HCT116 (cell line): ENCODE measurements at places on chromosomes 12 and 14. TPM values are rescaled to one million over a fixed set of nuclear protein-coding genes. Genes with fewer than 3 reads are reported as not detected.

Gene GDF3
- not detected for total RNA-seq

Gene EXOC3L4
- not detected for total RNA-seq

DNA sequence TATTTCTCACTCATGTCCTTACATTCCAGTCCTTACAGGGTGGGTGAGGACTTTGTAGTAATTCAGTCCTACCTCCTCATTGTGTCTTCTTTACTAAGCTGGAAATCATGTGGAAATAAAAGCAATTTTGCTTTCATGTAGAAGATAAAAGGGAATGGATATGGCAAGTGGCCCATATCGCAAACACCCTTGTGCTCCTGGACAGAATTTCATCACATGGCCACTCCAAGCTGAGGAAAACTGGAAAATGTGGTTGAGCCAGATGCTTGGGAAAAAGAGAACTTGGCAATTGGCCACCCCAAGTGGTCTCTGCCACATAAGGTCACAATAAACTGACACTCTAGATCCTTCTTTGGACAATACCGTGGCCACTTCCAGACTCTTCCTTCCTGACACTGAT, 64.2 kb upstream of the IFNG-AS1 start:
- no peak overlapping the region for H3K27ac ChIP-seq
- no peaks in the 10 kb centered on the region for H3K36me3 ChIP-seq
- no peak overlapping the region for H3K4me3 ChIP-seq
- no peak for DNase-seq
- H3K4me1 ChIP-seq = no peaks in the 10 kb centered on the region

Gene CRADD
- 12.2 TPM for total RNA-seq

Gene BCL2L14
- 0.30 TPM for total RNA-seq

GRCh38 chr12:26789731-26790644, 43.0 kb downstream of the ITPR2 start:
- no peaks in the 10 kb centered on the region; the same call in 1 of the 2 replicates for H3K4me1 ChIP-seq
- no peaks in the 10 kb centered on the region for H3K36me3 ChIP-seq
- no peak overlapping the region for H3K4me3 ChIP-seq

DNA sequence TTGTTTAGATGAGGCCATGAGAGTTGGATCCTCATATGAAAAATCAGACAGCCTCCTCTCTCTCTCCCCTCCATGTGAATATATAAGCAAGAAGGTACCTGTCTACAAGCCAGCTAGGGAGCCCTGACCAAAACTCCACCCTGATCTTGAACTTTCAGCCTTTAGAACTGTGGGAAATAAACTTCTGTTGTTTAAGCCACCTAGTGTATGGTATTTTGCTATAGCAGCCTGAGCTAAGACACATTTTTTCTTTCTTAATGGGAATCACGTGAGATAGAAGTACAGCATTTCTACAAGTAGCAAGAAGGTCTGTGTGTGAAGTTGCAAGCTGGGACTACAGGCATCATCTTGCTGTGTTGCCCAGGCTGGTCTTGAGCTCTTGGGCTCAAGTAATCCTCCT, 16.3 kb upstream of the ABHD12B start:
- no peaks in the 10 kb centered on the region for H3K36me3 ChIP-seq
- H3K4me3 ChIP-seq = no peak overlapping the region
- H3K4me1 ChIP-seq = peaks cover 10% of the 10 kb centered on the region
- DNase-seq = no peak

- peak; percentile 40 for DNase-seq
Measured at GRCh38 chr12:44930972-44931600, 55.0 kb upstream of the NELL2 start.

DNA sequence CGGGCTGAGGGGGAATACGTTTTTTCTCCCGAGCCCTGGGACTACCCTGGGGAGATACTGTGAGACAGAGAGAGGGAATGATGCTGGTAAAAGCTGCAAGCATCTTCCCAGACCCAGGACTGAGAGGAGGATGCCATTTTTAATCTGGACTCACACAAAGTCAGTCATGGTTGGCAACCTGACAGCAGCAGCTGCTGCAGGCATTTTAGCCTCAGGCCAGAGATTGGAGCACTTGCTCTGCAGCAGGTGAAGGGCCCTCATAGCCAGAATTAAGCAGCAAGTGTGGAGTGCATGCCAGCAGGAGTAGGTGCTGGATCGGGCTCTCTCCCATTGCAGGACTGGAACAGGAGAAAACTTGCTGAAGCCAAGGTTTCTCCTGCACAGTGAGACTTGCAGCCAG, 361.1 kb upstream of the CLEC14A start:
- H3K4me3 ChIP-seq = no peak overlapping the region
- DNase-seq = no peak
- H3K4me1 ChIP-seq = no peaks in the 10 kb centered on the region
- no peaks in the 10 kb centered on the region for H3K36me3 ChIP-seq

GRCh38 chr14:100662879-100663760, 63.6 kb upstream of the DLK1 start:
- H3K4me1 ChIP-seq = peaks cover 65% of the 10 kb centered on the region
- H3K27ac ChIP-seq = peak overlapping the region; percentile 46
- H3K4me3 ChIP-seq = peak overlapping the region; percentile 51
- H3K27me3 ChIP-seq = no peaks in the 10 kb centered on the region

- DNase-seq = no peak
Measured at GRCh38 chr12:58206876-58207275, 265.5 kb downstream of the ATP23 start.

GRCh38 chr12:108543652-108544051, 17.3 kb downstream of the SART3 start:
- peaks cover 40% of the 10 kb centered on the region for H3K36me3 ChIP-seq
- no peak overlapping the region for H3K4me3 ChIP-seq
- peaks cover 6% of the 10 kb centered on the region for H3K4me1 ChIP-seq
- no peak for DNase-seq
- H3K27me3 ChIP-seq = no peaks in the 10 kb centered on the region
- no peak overlapping the region for H3K27ac ChIP-seq

Gene TXNDC16
- 2.7 TPM for total RNA-seq

Gene ITGB7
- total RNA-seq = 1.9 TPM

Gene SLC10A1
- total RNA-seq = not detected

Gene OR11H7
- total RNA-seq = not detected

GRCh38 chr12:94909663-94910062, 93.8 kb downstream of the NDUFA12 start:
- H3K4me1 ChIP-seq = no peaks in the 10 kb centered on the region
- H3K27ac ChIP-seq = no peak overlapping the region
- no peaks in the 10 kb centered on the region for H3K27me3 ChIP-seq
- H3K4me3 ChIP-seq = no peak overlapping the region

Gene REM2
- total RNA-seq = 0.47 TPM

GRCh38 chr14:24321212-24321975, 10.1 kb downstream of the LTB4R start:
- DNase-seq = no peak
- peaks cover 18% of the 10 kb centered on the region for H3K4me1 ChIP-seq
- no peak overlapping the region for H3K4me3 ChIP-seq
- no peaks in the 10 kb centered on the region for H3K36me3 ChIP-seq
- no peak overlapping the region for H3K27ac ChIP-seq

Gene PTGDR
- total RNA-seq = not detected

Gene EMC9
- 42.0 TPM for total RNA-seq

DNA sequence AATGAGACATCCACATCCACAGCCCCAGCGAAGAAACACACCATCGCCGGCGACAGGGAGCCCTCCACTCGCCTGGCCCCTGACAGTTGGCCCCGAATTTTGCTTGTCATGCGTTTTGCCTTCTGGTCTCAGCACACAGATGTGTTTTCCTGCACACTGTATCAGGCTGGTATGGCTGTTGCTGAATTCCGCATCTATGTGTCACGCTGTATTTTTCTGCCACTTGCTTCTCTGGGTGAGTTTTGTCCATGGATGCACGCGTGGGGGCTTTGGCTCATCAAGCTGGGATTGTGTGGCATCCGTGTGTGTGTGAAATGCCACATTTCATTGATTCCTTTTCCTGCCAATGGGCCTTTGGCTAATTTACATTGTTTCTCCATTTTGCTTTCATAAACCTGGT, 26.5 kb downstream of the ARL6IP4 start:
- DNase-seq = no peak
- H3K4me3 ChIP-seq = no peak overlapping the region
- no peaks in the 10 kb centered on the region for H3K4me1 ChIP-seq
- H3K36me3 ChIP-seq = 0 out of 2 replicates have a peak, but pooled peaks cover 3% of the 10 kb centered on the region

Gene KCNK10
- total RNA-seq = not detected

DNA sequence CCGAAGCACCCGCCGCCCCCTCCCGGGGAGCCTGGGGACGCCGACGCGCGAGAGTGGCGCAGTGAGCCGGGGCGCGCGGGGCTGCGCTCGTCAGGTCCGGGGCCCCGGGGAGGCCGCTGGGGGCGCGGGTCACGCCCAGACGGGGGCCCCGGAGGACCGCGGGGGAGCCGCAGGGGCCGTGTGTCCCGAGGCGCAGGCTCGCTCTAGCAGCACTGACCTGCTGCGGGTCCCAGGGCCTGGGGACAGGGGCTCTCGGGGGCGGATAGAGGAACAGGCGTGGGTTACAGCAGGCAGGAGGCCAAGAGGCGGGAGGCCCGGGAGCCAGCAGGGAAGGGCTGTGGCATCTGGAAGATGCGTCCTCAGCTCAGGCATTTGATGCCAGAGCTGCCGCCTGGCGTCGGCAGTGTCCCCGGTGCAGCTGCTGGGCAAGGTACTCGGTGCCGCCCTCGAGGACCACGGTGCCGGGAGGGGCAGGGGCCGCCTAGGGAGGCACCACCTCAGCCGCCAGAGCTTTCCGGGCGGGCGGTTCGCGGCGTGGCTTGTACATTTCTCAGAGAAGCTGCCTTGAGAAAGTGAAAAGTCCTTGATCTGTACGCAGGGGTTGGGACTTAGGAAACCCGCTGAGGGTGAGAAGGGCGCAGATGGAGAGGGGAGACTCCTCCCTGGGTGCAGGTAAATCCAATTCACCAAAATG, 1.2 kb downstream of the WNT5B start:
- DNase-seq = no peak
- 0 out of 2 replicates have a peak, but pooled peaks cover 6% of the 10 kb centered on the region for H3K27me3 ChIP-seq
- H3K4me3 ChIP-seq = peak overlapping the region; percentile 59
- H3K4me1 ChIP-seq = peaks cover 3% of the 10 kb centered on the region; the same call in 1 of the 2 replicates
- no peak overlapping the region; the same call in 1 of the 2 replicates for H3K27ac ChIP-seq

Gene GDF11
- total RNA-seq = 5.3 TPM

DNA sequence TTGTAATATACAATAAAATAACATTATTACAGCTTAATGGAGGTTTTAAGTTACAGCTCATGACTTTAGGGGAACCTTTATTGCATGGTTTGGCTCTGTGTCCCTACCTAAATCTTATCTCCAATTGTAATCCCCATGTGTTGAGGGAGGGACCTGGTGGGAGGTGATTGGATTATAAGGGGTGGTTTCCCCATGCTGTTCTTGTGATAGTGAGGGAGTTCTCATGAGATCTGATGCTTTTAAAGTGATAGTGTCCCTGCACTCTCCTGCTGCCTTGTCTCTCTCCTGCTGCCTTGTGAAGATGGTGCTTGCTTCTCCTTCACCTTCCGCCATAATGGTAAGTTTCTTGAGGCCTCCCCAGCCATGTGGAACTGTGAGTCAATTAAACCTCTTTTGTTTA, 132.1 kb upstream of the SYT1 start:
- no peak overlapping the region for H3K27ac ChIP-seq
- no peaks in the 10 kb centered on the region for H3K36me3 ChIP-seq
- no peaks in the 10 kb centered on the region for H3K27me3 ChIP-seq
- no peaks in the 10 kb centered on the region for H3K4me1 ChIP-seq
- H3K4me3 ChIP-seq = no peak overlapping the region

Gene TEX52
- not detected for total RNA-seq

Gene TSPAN19
- 0.32 TPM for total RNA-seq

Gene SLC2A3
- 10.5 TPM for total RNA-seq
